KG1 (cell line): ENCODE measurements at places on chromosomes 13 and 19.
A peak's percentile ranks its signal among the peaks of the same experiment; 100 is the strongest.

GRCh38 chr19:35140207-35140961, 1.8 kb downstream of the FXYD1 start:
- no peak for DNase-seq

GRCh38 chr13:112983428-112984196, 14.6 kb downstream of the MCF2L start:
- no peak for DNase-seq

DNA sequence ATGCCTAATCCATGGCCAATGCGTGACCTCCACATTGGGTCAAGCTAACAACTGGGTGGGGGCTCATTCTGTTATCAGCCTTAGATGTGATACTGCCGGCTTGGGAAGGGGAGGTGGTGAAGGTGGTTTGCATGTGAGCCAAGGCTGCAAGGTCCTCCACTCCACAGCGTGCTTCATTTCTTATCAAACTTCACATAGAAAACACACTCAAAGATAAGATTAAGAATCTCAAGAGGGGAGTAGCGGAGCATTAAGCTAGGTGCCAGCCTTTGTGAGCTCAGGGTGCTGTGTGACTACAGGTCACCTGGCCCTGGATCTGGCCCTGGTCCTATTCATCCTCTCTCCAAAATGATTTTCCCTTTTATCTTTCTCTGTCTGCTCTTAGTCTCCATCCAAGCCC, 13.3 kb upstream of the ARGLU1 start:
- no peak for DNase-seq

DNA sequence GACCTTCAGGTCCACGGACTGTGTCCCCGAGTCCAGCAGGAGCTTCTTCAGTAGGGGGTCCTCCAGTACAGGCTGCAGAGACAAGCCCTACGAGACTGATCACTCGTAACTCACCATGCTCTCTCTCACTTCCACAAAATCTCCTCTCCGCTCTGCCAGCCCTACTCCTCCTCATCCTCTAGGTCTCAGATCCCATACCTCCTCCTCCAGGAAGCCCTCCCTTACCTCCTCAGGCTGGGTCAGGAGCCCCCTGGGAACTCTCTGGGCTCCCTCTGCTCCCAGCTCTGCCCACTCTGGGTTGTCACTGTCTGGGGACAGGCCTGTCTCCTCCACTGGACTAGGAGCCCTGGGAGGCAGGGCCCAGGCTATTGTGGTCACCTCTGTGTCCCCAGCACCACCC, 23.9 kb upstream of the NAPA start:
- DNase-seq: no peak

DNA sequence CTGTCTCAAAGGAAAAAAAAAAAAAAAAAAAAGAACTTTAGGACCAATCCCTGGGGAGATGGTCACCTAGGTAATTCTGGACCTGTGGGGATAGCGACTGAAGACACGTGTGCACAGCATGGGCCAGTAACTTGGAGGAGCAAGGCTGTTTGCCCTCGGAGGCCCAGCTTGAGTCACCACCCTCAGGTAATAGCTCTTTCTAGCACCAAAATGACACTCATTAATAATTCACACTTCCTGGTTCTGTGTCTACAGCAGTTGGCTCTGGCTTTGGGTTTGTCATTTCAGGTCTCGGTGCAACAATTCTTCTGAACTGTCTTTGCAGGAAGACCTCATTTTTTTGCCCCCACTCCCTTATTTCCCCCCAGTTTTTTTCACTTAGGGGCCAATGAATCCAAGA, 3.9 kb upstream of the ATP11A start:
- DNase-seq: no peak

GRCh38 chr13:108332791-108333190, 63.3 kb downstream of the TNFSF13B start:
- no peak for DNase-seq

DNA sequence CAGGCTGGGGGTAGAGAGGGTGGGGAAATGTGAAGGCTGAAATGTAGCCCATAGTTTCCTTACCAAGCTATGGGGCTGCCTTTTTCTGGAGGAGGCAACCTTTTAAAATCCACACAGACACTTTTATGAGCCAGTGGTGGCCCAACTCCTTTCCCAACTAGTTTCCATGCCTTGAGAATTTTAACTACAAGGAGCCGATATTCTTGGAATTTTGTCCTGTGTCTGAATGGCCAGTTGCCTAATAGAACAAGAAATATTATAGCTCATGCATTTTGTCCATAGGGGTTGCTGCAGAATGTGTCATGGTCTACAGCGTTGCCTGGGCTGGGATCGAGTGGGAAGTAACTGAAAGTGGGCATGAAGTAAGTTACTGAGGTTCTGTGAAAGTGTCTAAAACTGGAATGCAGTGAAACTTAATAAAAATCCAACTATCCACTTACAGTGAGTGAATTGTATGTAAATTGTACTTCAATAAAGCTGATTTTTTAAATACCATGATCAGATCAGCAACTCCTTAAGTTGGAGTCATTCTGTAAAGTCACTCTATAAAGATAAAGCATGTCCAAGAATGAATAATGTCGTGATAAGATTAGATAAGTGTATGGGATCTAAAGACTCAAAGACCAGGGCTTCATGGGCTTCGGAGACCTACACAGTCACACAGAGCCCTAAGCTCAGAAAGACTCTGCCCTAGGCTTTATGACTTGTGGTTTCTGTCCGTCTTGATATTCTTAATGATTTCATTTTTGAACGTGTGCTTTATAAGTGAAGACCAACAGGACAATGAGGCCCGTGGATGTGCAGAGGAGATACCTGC, 122.6 kb upstream of the FNDC3A start:
- DNase-seq: no peak

DNA sequence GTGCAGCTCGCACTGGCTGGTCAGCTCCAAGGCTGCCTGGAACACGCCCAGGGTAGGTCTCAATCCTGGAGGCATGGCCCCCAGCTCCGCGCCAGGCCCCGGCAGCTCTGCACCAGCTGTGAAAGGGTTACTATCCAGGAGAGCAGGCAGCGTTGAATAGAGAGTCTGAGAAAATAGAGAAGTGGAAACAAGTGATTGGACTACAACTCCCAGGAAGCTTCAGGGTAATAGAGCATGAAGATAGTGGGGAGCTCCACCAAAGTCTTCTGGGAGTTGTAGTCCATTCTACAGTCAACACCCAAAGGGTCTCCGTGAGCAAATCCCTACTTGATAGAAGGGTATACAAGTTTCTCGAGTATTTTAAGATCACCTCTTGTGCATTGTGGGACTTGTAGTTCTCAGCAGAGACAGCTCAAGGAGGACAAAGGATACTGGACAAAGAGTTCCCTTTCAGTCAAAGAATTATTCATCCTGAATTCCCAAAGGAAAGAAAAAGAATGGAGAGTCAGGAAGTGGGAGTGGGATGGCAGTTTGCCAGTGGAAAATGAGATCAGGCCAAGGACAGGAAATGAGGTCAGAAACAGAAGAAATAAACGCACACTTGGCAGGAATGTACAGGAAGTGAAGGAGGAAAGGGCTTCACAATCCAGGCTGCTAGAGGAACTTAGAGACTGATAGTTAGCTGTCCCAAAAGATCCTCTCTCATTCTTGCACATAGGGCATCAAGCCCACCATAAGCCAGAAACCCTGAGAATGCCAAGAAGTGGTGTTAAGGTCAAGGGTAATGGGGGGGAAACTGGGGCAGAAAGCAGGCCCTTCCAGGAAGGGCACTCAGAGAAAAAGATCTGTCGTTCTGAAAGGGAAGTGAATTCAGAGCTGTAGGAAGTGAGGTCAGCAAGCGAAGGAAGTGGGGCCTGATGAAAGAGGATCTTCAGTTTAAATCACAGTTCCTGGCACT, 5.5 kb upstream of the MAMSTR start:
- peak; percentile 60 for DNase-seq

GRCh38 chr13:24896061-24896460, 132.1 kb downstream of the RNF17 start:
- no peak for DNase-seq

- no peak for DNase-seq
These were observed 288.3 kb downstream of the KCTD12 start for GRCh38 chr13:76597868-76598267.

DNA sequence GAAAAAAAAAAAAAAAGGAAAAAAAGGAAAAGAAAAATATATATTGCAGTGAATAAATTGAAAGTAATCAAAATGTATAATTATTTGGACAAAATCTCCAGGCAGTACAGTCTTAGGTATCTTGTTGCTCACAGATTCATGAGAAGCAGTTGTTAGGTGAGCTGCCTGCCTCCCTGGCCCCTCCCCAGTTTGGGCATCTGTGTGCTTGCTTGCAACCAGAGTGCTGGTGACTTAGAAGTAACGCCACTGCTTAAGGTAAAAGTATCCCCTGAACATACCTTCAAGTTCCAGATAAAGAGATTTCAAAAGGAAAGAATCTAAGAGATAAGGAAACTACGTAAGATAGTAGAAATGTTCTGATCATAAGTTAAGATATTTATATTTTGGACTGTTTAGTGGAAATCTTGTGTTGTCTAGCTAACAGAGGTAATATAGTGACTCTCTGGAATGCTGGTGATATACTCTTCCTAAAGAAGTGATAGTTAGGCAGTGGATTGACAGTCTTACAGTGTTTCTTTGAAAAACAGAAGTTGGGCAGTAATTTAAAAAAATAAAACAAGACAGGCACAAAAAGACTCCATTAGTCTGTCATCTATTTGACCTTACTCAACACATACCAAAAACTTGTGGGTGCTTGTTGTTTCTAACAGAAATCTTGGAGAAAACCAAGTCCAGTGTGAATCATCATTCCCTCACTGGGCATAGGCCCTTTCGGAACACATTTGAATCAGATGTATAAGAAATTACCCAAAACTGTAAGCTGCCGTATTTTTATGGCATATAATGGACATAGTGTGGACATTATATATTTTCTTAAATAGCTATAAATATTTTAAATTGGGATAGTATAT, 38.3 kb upstream of the KCTD4 start:
- no peak for DNase-seq

DNA sequence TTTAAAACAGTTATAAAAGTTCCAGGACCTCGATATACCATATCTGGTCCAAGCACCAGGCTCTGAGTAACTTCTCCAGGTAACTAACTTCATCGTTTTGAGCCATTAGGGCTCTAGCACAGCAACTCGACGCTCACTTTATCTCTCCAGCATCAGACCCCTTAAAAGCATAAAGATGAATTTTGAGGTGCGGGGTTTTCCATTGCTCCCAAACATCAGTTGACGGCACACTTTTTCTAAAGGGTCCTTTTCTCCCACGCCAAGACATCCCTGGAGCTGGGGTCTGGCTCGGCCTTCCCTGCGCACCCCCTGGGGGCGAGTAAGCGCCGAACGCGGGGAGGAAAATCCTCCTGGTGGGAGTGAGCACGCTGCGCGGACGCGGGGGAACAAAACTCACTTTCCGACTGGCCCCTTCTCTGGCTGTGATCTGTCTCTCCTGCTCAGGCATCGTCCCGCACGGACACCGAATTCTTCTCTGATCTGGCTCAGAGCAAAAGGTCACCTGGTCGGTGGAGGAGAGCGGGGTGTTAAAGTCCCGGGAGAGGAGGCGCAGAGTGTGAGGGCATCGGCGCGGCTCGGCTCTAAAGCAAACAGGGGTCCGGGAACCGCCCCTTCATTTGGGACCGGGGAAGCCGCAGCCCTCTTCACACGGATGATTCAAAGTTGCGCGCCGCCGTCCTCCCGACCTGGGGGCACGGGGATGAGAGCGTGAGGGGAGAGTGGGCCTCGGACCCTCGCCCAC, at the start of gene ATP7B:
ATP7B (minus strand) TSS at position 561 of the 742 bp plus-strand sequence; CDS start at position 448, 113 bp downstream.
- no peak for DNase-seq

DNA sequence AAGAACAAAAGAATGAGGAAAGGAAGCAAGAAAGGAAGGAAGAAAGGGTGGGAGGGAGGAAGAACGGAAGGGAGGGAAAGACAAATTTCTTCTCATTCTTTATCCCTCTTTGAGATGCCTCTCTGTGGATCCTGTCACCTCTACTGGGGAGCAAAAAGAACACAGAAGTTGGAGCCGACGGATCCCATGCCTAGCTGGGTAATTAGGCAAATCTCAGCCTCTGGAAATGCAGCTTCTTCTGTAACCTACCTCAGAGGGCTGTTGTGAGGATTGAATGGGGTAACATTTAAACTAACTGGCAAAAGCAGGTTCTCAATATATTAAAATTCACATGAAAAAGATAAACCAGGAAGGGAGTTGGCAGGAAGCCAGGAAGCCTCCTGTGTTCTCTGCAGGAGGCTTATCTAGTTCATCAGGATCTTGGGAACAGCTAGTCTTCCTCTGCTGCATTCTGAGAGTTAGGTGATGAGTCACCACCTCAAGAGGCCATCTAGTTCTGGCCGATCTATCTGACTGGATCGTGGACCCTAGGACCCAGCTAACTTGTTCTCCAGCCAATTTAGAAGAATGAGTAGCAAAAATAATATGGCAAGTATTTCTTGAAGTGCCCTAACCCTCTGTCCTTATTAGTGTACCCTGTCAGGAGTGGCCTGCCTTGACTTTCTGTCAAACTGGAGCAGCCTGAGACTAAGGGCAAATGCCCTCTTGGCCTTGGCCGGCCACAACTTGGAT, 15.2 kb upstream of the CPB2 start:
- no peak for DNase-seq

GRCh38 chr13:79267560-79267959, 138.5 kb downstream of the RBM26 start:
- no peak for DNase-seq

DNA sequence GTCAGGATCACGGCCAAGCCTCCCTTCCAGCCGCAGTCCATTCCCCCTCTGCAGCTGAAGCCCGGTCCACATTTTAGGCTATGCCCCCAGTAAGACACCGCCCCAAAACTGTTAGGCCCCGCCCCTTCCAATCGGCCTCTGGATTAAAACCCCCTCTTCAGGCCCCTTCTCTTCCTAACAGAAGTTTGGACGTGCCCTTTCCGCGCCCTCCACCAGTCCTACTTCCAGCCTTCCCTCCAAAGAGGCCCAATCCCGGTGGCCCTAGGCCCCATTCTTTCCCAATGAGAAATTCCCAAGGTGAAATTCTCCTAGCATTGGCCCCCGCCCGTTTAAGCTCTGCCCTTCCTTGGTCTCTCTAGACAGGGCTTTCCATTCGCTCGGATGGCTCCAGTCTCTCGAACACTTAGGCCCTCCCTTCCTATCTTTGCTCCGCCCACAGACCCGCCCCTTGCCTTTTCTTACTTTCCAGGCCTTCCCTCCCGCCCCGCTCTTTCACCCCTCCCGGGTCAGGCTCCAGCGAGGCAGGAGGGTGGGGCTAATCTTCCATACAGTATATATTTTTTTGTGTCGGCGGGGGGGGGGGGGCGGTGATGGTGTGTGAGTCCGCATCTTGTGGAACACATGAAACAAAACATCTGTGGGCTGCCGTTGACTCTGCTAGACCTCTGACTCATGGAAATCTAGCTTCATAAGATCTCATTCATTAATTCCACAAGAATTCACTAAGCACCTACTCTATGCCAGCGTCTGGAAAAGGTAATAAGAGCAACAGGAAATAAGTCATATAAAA, 13.6 kb downstream of the LTBP4 start:
- no peak for DNase-seq

DNA sequence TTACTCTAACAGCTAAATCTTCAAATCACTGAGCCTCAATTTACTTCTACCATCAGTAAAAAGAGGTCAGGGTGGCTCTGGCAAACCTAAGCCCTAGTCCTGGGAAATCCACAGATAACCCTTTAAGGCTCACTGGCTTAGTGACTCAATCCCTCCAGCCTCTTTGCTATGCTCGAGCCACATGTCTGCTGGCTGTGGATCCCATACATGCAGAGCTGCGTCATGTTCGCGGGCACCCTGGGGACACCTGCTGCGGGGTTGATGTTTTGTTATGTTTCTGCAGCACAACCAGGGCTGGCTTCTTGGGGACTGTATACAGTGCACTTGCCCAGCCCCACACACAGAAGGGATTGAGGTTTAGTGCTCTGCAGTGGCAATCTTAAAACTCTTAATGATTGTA, 41.6 kb upstream of the C13orf42 start:
- no peak for DNase-seq
